NCI-H1105 treated with DMSO at 0.1 percent for 48 hours (cell line): ENCODE measurements at places on chromosomes 2 and 18.

DNA sequence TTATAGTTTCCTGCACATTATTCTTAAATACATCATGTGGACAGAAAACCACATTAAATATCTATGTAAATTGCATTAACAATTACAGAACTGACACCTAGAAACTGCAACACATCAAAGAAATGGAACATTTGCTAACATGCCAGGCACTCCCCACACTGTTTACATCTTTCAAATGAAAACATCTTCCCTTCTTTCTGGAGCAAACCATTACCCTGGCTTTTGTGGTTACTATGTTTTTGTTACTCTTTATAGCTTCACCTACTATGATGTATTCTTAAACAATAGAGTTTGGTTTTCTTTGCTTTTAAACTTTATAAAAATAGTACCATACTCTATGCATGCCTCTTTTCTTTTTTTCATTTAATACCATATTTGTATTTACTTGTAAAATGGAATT, 1894.5 kb upstream of the CELF4 start:
- no peak for DNase-seq

DNA sequence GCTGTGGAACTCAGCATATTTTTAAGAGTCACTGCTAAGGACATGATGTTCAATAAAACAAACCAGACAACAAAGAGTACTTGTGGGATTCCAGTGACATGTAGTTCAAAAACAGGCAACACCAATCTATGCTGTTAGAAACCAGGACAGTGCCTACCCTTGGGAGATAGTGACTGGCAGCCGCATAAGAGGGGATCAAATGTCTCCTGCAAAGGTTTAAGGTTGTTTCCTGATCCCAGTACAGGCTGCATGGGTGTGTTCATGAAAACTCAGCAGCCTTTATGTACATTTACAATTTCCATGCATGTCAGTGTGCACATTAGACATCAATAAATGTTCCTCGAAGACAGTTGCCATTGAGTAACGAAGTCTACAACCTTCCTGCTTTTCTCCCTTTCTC, 183.8 kb downstream of the PID1 start:
- no peak for DNase-seq

- DNase-seq, result no peak
Measured at GRCh38 chr18:68764016-68764415, 33.9 kb upstream of the CCDC102B start.

DNA sequence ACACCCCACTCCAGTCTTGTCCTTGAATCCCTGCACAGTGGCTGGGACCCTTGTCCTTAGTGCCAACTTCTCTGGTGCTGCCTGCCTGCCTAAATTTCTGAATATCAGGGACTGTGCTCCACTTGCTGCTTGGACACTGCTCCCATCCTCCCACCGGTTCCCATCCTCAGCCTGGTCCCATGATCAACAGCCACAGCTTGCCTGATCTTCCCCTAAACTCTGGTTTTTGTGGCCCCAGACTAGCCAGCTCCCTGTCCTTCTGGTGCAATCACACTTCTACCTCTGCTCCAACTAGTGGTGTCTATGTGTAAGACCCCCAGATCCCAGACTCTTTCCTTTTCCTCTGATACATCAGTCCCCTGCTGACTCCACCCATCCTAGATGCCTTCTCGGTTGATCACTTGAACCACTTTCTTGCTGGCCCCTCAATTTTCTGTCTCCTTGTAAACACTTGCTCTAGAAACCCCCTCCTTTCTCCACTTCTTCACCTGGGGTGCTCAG, 37.2 kb upstream of the POLE4 start:
- no peak for DNase-seq

DNA sequence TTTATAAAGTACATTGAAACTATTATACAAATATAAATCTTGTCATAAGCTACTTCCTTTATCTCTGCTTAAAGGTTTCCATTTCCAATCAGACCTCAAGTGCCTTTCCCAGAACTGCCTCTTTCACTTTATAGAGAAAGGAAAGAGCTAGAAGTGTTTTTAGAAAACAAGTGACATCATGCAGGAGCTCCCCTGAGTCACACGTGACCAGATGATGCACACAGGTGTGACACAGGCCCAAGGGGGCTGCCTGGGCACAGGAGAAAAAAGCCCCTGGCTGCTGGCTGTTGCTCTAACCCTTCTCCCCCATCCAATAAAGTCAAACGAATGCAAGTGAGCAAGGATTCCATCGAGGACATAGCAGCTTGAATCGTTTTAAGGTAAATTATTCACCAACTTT, 21.4 kb upstream of the SH3BP4 start:
- no peak for DNase-seq

GRCh38 chr2:111698743-111699554, 185.0 kb downstream of the ANAPC1 start:
- no peak for DNase-seq
